IMR-90 (cell line): ENCODE measurements at places on chromosomes 2 and 18.

DNA sequence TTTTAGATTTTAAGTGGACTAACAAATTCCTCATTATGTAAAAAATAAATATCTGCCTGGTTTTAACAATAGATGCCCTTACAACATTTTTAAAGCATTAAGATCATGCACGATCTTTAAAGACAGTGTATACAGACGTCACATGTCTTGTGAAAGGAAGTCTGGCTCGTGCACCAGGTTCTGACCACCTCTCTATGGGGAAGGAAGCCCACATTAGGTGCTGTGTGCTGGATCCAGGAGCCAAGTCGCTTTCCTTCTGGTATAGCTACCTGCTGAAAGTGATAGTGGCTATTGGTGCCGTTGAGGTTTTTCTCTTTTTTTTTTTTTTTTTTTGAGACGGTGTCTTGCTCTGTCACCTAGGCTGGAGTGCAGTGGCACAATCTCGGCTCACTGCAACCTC lies 116.5 kb downstream of the NCK2 start:
- no peak for DNase-seq

GRCh38 chr18:58252166-58252565 lies 208.1 kb downstream of the NEDD4L start:
- DNase-seq, result peak; percentile 47

- DNase-seq, result peak; percentile 33
These were observed 70.8 kb upstream of the SMAD7 start for GRCh38 chr18:49021433-49022129.

GRCh38 chr2:222780051-222780450 lies 80.8 kb upstream of the ACSL3 start:
- no peak for DNase-seq
